Neural progenitor cell (in vitro differentiated cells): ENCODE measurements at places on chromosomes 5 and 9. TPM values are rescaled to one million over a fixed set of nuclear protein-coding genes. Genes with fewer than 3 reads are reported as not detected.

MARVELD2 gene
- 12.9 and 13.7 TPM in 2 replicates for total RNA-seq

GRCh38 chr5:17228821-17229291 is 11.4 kb downstream of the BASP1 start:
- DNase-seq, result no peak

PFN3 gene
- not detected in 2 replicates for total RNA-seq

DNA sequence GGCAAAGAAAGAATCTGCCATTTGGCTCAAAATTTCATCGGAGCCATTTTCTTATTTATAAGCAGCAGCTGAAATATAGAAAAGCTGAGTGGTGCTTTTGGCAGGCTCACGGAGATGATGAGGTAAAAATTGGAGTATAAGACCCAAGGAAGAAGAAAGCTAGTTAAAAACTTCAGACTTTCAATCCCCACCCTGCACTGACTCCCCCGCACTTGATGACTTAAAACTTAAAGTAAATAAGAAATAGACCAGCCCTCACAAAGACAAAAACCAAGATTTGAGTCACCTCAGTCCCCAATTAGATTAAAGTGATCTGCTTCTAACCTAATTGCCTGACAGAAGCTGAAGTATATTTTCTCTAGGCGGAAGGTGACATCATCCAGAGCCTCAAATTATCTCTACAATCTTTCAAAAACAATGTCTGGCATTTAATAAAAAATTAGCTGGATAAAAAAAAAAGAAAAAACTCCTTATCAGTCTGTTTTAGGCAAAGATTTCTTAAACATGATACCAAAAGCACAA is 124.0 kb upstream of the PJA2 start:
- no peak for DNase-seq

GRCh38 chr9:37876376-37876775 is 27.6 kb downstream of the SLC25A51 start:
- no peak for DNase-seq

- DNase-seq, result no peak
Measured at GRCh38 chr9:26949637-26950069, 2.6 kb upstream of the PLAA start.

PDE6A gene
- total RNA-seq, result not detected in 2 replicates
